ENCODE measurements at places on chromosomes 4 and X.

DNA sequence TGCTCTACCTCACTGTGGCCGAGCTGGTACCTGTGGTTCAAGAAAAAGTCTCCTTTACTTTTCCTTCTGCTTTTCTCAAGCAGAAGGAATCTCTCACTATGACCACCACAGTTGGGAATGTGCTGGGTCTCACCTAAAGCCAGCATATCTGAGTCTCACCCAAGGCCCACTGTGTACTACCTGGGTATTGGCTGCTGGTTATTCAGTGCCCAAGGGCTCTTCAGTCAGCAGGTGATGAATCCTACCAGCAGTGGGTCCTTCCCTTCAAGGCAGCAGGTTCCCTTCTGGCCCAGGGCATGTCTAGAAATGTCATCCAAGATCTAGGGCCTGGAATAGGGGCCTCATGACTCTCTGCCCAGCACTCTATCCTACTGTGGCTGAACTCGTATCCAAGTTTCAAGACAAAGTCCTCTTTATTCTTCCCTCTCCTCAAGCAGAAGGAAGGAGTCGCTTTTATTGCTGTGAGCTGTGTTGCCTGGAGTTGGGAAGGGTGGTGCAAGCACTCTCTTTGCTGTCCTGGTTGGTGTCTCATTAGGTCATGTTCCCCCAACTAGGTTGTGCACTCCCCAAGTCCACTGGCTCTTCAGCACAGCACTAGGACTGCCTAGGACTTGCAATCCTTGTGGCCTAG lies 6.1 kb downstream of the CXCL10 start:
- no peak for DNase-seq

- peak; percentile 10 for DNase-seq
Measured at GRCh38 chr4:2246384-2247127, 4.6 kb upstream of the HAUS3 start.

DNA sequence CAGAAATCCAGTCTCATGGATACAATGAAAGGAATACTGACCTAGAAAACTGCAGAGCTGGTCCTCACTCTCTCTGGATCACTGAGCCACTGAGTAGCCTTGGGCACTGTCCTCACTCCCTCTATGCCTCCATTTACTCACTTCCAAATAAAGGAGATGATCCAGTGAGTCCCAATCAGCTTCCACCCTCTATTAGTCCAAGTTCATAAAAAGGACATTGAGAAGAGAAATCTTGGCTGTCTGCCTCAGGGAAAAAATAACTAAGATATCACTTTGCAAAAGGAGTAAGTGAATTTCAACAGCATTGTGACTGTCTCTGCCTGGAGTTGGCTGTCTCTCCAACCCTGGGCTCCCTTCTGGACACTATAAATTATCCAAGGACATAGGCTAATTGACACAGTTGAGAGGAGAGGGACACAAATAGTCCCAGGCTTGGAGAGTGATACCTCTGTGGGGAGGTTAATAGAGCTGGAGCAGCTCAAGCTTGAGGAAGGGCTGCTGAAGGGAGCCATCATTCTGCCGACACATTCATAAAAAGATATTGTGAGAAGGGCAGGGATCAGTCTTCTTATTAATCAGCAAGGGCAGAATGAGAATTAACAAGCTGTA lies 572.3 kb downstream of the RAB28 start:
- DNase-seq, result no peak

DNA sequence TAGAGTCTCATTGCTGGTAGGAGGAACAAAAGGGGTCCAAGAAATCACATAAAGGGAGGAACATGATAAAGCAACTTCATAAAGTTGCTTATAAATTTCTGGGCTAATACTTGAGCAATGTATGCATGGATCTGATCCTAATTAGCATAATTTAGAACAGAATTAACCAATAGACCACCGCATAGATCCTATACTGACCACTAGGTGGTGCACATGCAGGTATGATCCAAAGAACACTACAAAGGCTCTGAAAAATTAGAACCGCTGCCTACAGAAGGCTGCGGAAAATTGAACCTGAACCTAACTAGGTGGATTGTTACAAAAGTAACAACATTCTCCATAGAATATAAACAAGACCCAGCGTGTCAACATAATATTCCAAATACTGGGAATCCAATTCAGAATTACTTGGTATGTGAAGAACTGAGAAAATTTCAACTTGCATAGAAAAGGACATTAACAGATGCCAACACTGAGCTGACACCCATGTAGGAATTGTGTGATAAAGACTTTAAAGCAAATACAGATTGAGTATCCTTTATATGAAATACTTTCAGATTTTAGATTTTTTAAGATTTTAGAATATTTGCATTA lies 23.3 kb downstream of the BRCC3 start:
- DNase-seq, result peak; percentile 17

DNA sequence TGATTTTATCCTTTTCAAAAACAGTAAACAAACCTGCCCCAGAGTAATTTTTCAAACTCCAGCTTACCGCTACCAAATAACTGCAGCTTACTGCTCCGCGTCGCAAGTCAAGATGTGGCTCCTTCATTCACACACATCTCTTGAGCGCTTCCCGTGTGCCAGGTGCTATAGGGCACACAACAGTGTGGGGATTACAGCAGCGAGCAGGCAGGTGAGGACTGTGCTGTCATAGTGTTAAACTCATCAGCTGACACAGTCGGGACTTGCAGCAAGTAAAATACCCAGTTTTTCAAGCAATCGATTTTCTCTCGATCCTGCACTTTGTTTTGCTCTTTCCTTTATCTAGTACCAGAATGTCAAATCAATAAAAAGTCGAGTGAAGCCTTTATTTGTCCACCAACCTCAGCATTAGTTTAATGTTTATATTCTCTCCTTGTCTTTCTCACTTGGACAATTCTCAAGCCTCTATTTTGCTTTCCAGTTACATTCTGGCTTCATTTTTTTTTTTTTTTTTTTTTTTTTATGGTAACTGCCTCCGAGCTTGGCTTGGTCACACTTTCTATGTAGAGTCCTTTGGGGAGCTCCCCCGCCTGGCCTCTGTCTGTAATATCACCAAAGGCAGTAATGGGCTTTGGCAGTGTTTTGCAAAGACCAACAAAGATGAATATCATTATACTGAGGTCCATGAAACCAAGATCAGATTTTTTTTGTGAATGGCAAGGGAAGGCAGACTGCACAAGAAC lies 8.3 kb upstream of the ASB5 start:
- DNase-seq, result peak; percentile 37

GRCh38 chr4:170057866-170058265 lies 31.7 kb upstream of the MFAP3L start:
- no peak for DNase-seq

DNA sequence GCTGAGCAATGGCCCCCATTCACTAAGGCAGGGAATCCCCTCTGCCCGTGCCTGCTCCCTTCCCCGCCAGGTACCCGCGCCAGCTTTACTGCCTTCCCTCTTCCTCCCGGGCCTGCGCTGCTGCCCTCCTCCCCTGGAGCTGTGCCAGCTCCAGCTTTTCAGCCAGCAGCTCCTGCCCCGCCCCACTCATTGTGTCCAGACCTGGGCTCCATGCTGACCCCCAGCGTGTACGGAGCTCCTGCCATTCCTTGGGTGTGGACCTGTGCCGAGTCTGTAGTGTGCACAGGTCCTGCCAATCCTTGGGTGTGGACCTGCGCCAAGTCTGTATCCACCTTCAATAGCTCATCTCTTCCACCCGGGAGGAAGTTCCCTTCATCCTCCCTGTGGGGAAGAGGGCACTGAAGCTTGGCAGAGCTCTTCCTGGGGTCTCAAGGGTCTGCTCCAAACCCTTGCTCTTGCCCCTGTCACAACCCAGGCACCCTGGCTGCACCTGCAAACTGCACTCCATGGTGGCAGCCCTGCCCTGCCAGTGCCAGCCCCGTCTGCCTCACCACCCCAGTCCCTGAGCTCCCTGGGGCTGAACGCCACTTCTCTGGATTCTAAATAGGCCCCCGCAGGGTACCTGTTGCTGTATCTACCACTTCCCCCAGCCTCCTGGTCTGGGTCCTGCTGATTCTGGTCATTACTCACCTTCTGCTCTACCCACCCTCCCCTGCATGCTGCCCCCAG lies 63.9 kb downstream of the TRMT44 start:
- DNase-seq, result no peak

- DNase-seq, result no peak
Measured at GRCh38 chrX:13327666-13328065, 7.8 kb upstream of the ATXN3L start.

GRCh38 chrX:43087830-43088229 lies 309.9 kb upstream of the PPP1R2C start:
- DNase-seq, result no peak

DNA sequence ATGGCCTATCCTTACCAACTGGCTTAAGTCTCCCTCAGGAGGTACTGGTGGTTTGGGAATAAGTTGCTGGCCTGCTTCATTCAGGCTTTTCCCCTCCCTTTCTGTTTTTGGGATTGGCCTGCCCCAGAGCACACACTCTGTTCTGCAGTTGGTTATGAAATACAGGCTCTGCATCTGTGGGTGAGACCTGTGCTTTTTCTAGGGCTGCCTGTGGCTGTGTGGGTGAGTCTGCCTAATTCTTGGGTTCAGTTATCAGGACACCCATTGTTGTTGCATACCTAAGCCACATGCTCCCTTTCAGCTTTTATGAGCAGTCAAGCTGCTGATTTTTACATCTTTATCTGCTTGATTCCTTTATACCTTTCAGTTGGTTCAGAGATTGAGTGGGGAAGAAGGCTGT lies 19.0 kb upstream of the CWH43 start:
- DNase-seq, result no peak

All from activated naive CD4-positive, alpha-beta T cell treated with anti-CD3 and anti-CD28 coated beads, Interleukin-2, amount 50 U/mL, for 16 hours (primary cell).